ENCODE measurements at places on chromosomes 5 and 9. TPM values are rescaled to one million over a fixed set of nuclear protein-coding genes. Genes with fewer than 3 reads are reported as not detected.

FOXD4L4 gene
- polyA plus RNA-seq, result 0.08 TPM

UNC13B gene
- 20.8 TPM for polyA plus RNA-seq

ZFP62 gene
- 15.1 TPM for polyA plus RNA-seq

DOCK8 gene
- polyA plus RNA-seq, result 1.7 TPM

TAF11L3 gene
- polyA plus RNA-seq, result not detected

POU5F2 gene
- polyA plus RNA-seq, result 0.46 TPM

ANKH gene
- 11.8 TPM for polyA plus RNA-seq

GFPT2 gene
- 5.3 TPM for polyA plus RNA-seq

ARID3C gene
- polyA plus RNA-seq, result not detected

COMMD10 gene
- polyA plus RNA-seq, result 14.8 TPM

GFI1B gene
- not detected for polyA plus RNA-seq

EFNA5 gene
- 0.72 TPM for polyA plus RNA-seq

PIP5KL1 gene
- 2.5 TPM for polyA plus RNA-seq
